Stimulated activated CD4-positive, alpha-beta T cell treated with anti-CD3 and anti-CD28 coated beads, Interleukin-4, amount 100 ng/mL, for 48 hours (primary cell): ENCODE measurements at places on chromosomes 5 and 9.

DNA sequence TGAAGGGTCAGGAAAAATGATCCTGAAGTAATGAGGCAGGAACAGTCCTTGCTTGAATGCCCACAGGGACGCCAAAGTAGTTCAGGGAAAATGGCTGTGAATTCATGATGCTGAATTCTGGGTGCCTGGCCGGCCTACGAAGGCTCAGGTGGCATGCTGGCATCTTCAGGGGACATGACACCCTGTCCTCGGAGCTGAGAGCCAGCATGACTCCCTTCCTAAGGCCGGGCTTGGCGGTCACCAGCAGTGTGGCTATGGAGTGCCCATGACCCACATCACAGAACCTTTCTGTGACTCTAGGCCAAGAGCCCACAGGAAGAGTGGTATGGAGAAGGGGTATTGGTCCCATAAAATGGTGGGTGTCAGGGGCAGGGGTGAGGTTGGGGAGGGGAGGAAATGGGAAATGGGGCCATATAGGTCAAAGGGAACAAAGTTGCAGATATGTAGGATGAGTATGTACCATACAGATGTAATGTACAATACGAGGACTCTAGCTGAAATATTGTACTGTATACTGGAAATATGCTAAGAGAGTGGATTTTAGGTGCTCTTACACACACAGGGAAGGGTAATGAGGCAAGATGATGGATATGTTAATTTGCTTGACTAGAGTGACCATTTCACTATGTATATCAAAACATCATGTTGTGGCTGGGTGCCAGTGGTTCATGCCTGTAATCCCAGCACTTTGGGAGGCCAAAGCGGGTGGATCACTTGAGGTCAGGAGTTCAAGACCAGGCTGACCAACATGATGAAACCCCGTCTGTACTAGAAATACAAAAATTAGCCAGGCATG is 202.8 kb upstream of the KLF9 start:
- DNase-seq: no peak

DNA sequence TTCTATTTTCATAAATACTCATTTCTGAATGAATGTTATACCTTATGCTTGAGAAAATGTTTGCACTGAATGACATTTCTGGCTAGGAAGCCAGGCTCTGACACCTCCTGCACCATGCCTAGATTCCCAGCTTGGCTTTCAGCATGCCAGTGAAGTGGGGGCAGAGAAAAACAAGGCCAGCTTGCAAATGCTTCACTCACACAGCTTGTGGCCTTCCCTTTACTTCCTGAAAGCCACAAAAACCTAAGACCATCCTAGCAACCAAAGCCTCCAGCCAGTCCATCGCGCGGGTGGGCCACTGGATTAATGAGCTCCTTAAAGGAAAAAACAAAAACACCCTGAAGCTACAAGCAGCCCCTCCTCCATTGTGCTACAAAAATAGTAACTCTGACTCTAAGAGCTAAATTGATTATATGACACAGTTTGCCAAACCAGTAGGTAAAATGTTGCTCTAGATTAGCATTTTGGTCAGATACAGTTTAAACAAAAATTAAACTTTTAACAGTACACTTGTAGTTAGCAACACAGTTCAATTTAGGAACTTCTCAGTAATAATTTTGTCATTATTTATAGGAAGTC is 159.9 kb downstream of the TSSK1B start:
- no peak for DNase-seq

DNA sequence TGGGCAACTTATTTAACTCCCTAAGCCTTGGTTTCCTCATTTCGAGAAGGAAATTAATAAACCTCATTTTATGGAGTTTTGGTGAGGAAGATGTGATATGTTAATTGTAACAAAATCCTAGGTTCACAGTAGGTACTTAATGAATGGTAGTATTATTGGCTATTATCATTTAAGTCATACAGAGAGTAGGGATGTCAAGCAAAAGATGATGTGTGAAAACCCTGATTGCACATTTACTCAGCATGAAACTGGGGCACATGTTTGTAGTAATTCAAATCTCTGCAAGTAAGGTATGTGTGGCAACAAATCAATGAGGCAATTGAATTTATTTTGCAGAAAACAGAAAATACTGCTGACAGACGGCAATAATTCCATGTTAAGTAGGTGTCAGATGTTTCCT is 127.3 kb downstream of the CSNK1G3 start:
- no peak for DNase-seq

GRCh38 chr9:19102181-19102630 is 498 bp downstream of the HAUS6 start:
- DNase-seq: peak; percentile 0

DNA sequence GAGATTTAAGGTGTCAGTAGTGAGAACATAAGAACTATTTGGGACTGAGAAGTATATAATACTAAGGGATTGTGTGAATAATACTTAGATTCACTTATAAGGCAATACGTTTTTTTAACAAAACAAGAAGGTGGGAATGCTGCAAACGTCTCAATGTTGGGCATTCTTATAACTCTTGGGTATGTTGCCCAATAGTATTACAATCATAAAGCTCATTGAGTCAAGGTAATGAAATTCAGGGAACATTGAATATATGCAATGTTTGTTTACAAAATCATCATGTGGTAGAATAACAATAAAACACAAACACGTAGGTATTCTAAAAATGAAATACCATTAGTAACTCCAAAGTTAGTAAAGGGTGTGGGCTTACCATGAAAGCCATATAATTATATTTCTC is 400.7 kb downstream of the KIAA0825 start:
- no peak for DNase-seq

DNA sequence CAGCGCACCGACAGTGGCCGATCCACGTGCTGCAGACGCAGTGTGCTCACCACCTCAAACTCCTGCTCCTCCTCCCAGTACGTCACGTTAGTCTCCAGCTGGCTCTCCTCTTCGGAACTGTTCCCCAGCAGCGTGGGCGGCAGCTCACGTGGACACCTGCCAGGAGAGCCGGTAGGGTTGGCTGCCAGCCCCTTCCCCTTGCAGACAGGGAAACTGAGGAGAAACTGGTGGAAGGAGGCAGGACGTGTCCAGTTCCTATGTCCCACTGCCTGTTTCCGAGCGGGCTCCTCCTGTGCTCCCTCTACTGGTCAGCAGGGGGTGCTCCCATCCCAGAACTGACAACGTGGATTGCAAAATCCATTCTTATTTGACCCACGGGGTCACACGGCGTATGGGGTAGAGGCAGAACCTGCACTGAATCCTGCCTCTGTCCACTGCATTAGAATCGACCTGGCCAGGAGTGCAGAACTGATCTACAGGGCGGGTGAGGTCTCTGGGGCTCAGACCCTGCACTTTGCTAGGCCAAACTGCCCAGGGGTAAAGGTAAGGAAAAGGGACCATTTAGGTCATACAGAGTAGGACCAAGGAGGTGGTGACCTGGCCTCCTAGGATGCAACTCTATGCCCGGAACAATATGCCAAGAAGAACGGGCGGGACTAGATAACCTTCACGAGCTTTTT is 25.7 kb downstream of the PDGFRB start:
- peak; percentile 53 for DNase-seq

- DNase-seq: no peak
Measured at GRCh38 chr9:125467116-125467740, 205.6 kb downstream of the GAPVD1 start.

DNA sequence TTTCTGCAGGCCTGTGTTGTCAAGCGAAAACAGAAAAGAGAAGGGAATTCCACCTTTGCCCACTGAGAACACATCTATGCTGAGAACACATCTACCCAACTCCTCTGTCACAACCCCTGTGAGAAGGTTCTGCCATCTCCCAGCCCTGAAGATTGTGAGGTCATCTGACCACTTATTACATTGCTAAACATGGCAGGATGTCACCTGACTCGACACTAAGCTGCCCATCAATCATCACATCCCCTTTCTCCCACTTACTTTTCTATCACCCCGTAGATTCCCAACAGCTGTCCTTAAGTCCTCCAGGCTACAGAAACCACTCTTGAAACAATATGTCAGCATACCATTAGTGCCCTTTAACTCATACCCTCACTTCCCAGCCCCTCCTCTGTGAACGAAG is 64.2 kb upstream of the PRSS3 start:
- DNase-seq: no peak

DNA sequence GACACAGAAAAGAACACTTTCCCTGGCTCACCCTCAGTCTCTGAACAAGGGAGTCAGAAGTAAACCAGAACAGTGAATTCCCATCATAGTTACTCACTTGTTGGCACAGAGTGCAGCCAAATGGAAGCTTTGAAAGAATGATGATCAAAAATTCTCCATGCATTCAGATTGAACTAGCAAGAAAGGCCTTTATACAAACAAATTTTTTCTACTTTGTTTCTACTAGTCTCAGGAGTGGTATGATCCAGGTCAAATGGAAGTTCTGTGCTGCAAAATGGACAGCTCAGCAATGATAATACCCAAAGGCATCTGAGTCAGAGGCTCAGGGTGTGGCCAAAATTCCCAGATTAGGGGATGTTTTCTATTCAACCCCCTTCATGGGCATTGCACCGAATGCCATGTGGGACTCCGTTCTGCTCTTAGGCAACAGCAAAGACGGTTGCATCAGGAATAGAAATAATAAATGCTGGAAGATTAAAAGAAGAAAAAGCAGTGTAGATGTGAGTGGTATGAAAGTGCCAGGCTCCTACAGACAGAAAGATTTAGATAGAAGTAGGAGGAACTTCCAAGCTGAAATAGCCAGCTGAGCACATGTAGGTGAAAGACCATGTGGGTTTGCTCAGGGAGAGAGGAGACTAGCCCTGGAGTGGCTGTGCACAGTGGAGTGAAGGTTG is 24.0 kb upstream of the ASPN start:
- DNase-seq: no peak

GRCh38 chr9:110188991-110189390 is 19.0 kb downstream of the C9orf152 start:
- no peak for DNase-seq

GRCh38 chr5:74257645-74258313 is 382.7 kb downstream of the ENC1 start:
- DNase-seq: no peak

- DNase-seq: no peak
Measured at GRCh38 chr9:35687306-35687705, 2.4 kb downstream of the TPM2 start.

GRCh38 chr9:9556865-9557803 is 1055.7 kb downstream of the PTPRD start:
- no peak for DNase-seq
